CD4-positive, alpha-beta memory T cell (primary cell): ENCODE measurements at places on chromosomes 3 and 15. TPM values are rescaled to one million over a fixed set of nuclear protein-coding genes. Genes with fewer than 3 reads are reported as not detected.

The TMEM266 gene
- total RNA-seq, result not detected

The C3orf22 gene
- not detected for total RNA-seq

GRCh38 chr3:197317250-197317963 lies 19.0 kb upstream of the DLG1 start:
- DNase-seq, result no peak

DNA sequence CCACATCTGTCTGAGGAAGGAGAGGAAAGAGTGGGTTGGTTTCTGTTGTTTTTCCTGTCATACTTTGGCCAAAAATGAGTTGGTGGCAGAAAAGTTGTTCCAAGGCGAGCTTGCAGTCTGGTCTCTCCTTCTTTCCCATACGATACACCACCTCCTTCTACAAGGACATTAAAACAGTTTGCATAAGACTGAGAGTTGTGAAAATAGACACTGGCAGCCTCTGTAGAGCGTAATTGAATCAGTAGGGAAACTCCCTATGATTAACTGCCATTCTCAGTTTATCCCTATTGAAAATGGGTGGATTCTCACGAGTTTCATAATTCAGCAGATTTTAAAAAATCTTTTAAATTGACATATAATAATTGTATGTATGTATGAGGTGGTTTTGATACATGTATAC lies 3.7 kb upstream of the LSG1 start:
- no peak for DNase-seq

The ZNF501 gene
- total RNA-seq, result 7.5 TPM

- peak; percentile 42 for DNase-seq
Observed at GRCh38 chr3:115512565-115513415, 110.5 kb upstream of the GAP43 start.

The RETNLB gene
- total RNA-seq, result not detected

The RAD18 gene
- total RNA-seq, result 17.6 TPM

DNA sequence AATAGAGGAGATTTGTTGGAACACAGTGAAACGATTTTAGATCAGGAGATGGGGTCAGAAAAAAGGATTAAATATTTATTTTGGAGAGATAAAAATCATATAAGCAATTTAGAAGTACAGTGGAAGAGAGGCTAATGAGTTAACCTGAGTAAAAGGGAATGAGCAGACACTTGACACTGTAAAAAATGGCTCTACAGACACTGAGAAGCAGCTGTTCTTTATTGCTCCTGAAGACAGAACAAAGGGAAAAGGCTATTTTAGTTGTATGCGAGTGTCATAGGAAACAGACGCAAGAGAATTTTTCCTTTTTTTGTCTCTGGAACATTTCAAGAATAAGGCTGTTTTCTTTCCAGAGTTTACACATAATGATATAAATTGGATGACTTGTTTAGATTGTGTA lies 34.3 kb downstream of the ASTE1 start:
- DNase-seq, result no peak

The ROPN1 gene
- total RNA-seq, result not detected

- DNase-seq, result no peak
Observed at GRCh38 chr3:48429960-48430707, at the start of gene PLXNB1. TSS of gene PLXNB1 (minus strand) at chr3:48430086. CDS start at chr3:48424611, 5,475 bp downstream.

DNA sequence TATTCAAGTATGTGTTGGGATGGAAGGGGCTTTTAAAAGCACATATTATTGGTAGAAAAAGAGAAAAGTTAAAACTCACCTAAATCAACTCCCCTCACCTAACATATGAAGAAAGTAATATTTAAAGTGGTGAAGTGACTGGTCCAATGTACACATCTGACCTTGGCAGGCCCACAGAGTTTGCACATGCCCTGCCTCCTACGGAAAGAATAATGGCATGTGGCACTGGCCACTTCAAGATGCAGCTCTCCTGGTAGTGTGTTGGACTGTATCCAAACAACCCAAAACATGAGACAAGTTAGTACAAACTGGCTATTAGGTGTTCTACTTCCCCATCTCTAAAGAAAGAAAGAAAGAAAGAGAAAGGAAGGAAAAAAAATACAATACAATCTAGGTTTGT lies 117.1 kb downstream of the MECOM start:
- DNase-seq, result no peak

- DNase-seq, result no peak
Observed at GRCh38 chr3:84600703-84601225, 358.0 kb upstream of the CADM2 start.

DNA sequence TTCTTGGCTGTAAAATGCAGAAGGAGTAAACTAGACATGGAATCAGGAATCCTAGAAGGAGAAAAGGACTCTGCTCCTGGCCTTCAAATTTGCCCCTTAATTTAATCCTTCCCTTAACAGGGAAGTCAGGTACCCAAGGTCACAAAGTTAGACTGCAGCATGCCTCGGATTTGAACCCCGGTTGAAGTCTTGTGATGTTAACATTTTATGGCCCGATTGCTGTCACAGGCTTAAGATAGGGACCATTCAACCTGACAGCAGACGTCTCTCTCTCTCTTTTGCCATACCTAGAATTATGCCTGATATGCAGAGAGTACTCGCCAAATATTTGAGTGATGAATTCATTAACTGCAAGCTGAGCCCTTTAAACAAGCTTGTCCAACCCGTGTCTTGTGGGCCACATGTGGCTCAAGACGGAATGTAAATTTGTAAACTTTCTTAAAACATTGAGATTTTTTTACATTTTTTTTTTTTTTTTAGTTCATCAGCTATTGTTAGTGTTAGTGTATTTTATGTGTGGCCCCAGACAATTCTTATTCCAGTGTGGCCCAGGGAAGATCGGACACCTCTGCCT lies 217.2 kb downstream of the THSD4 start:
- DNase-seq, result no peak

The CTXN2 gene
- total RNA-seq, result not detected
